Thoracic aorta (tissue), 2 donors: ENCODE measurements at places on chromosomes 5 and 9.

- H3K4me1 ChIP-seq = no peaks in the 10 kb centered on the region
- H3K4me3 ChIP-seq = no peak overlapping the region
- no peak for DNase-seq
- H3K36me3 ChIP-seq = no peaks in the 10 kb centered on the region
- no peak overlapping the region for H3K27ac ChIP-seq
Measured at GRCh38 chr5:37814699-37815098, 25.1 kb downstream of the GDNF start.

DNA sequence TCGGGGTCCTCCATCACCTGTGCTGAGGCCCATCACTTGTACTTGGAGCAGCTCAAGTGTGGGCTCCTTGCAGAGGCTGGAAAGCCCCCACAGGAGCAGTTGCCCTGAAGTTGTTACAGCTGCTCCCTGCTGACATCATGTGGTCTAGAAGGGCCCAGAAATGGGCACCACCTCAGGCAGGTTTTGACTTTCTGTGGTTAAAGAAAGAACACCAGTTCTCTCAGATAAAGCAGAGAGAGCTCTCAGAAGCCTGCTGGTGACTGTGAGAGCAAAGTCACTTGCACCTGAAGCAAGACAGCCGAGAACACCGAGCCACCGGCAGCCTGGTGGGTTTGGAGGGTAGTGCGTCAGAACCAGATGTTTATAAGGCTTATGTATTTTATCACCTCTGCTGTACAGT is 70.4 kb downstream of the MVB12B start:
- H3K36me3 ChIP-seq = no peaks in the 10 kb centered on the region
- H3K4me1 ChIP-seq = peaks cover 22% of the 10 kb centered on the region
- H3K27me3 ChIP-seq = no peaks in the 10 kb centered on the region

- no peaks in the 10 kb centered on the region for H3K4me1 ChIP-seq
- H3K36me3 ChIP-seq = no peaks in the 10 kb centered on the region
- H3K27me3 ChIP-seq = no peaks in the 10 kb centered on the region
Measured at GRCh38 chr9:26746357-26747072, 146.1 kb downstream of the CAAP1 start.

GRCh38 chr5:150113047-150113744 is 26.8 kb upstream of the CSF1R start:
- H3K36me3 ChIP-seq = peaks cover 37% of the 10 kb centered on the region
- no peak overlapping the region for H3K4me3 ChIP-seq
- H3K27ac ChIP-seq = peak overlapping the region; percentile 58
- H3K4me1 ChIP-seq = peaks cover 11% of the 10 kb centered on the region

DNA sequence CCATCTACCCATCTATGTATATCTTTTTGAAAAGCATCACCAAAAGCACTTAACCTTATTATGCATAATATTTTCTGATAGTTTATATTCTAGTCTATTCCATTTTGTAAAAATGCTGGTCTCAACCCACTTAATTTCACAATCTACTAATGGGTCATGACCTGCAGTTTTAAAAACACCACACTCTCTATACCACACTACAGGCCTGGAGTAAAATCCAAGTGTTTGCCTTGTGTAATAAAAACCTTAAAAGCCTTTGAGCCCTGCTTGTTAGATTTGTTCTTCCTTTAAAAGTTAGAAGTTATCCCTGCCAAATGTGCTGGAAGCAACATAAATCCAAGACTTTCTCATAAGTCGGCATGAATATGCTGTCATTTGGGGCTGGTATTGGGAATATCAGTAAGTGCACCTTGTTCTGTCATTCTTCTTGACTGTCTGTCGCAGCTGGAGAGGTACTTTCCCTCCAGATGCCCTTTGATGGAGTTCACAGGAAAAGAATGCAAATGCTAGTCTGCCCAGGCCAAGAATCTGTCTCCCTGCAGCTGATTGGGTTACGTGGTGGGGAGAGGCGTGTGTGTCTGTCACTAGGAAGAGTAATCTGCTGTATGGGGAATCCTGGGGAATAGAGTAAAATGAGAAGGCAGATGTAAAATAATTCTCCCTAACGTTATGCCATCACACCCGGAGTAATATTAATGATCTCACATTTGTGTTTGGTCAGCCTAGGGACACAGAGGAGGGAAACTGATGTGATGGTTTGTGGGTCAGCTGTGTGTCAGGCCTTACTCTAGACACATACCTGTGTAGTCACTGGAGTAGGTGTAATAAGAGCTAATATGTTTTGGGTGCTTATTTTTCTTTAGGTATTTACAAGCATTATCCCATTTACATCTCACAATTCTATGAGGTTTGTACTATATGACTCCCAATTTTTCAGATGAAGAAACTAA is 79.4 kb downstream of the ZNF366 start:
- H3K27ac ChIP-seq = peak overlapping the region; percentile 53
- no peaks in the 10 kb centered on the region for H3K36me3 ChIP-seq
- H3K4me1 ChIP-seq = peaks cover 46% of the 10 kb centered on the region
- DNase-seq = no peak

GRCh38 chr5:57383093-57383861 is 99.3 kb downstream of the ACTBL2 start:
- DNase-seq = peak; percentile 15
- H3K27me3 ChIP-seq = no peaks in the 10 kb centered on the region
- peaks cover 11% of the 10 kb centered on the region for H3K4me1 ChIP-seq
- H3K4me3 ChIP-seq = peak overlapping the region; percentile 44
- H3K27ac ChIP-seq = peak overlapping the region; percentile 61
- H3K36me3 ChIP-seq = no peaks in the 10 kb centered on the region

DNA sequence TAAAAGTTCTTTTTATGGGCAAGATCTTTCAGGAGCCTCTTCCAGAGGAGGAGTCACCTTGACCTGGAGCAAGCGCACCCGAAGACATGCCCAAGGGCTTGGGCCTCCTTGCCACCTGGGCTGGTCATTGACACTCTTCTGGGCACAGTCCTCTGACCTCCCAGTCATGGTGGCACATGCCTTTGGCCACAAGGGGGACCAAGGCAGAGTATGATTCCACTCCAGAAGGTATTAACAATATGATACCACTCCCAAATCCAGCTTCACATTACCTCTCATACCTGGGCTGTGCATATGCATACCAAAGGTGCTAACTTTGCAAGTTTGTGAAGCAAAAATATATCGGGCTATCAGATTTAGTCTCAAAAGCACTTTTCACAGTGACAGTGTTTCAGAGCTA is 84.6 kb downstream of the MAST4 start:
- no peak overlapping the region for H3K27ac ChIP-seq
- no peak overlapping the region for H3K4me3 ChIP-seq
- no peaks in the 10 kb centered on the region for H3K27me3 ChIP-seq
- no peaks in the 10 kb centered on the region for H3K36me3 ChIP-seq
- no peak for DNase-seq

- no peaks in the 10 kb centered on the region for H3K27me3 ChIP-seq
- DNase-seq = no peak
- no peak overlapping the region for H3K4me3 ChIP-seq
- H3K36me3 ChIP-seq = peaks cover 15% of the 10 kb centered on the region
- H3K27ac ChIP-seq = no peak overlapping the region
Measured at GRCh38 chr9:128286440-128286839, 10.4 kb downstream of the SWI5 start.

GRCh38 chr9:125421166-125421565 is 159.5 kb downstream of the GAPVD1 start:
- H3K4me1 ChIP-seq = no peaks in the 10 kb centered on the region
- DNase-seq = no peak
- H3K36me3 ChIP-seq = no peaks in the 10 kb centered on the region
- no peak overlapping the region for H3K4me3 ChIP-seq
- H3K27ac ChIP-seq = no peak overlapping the region

DNA sequence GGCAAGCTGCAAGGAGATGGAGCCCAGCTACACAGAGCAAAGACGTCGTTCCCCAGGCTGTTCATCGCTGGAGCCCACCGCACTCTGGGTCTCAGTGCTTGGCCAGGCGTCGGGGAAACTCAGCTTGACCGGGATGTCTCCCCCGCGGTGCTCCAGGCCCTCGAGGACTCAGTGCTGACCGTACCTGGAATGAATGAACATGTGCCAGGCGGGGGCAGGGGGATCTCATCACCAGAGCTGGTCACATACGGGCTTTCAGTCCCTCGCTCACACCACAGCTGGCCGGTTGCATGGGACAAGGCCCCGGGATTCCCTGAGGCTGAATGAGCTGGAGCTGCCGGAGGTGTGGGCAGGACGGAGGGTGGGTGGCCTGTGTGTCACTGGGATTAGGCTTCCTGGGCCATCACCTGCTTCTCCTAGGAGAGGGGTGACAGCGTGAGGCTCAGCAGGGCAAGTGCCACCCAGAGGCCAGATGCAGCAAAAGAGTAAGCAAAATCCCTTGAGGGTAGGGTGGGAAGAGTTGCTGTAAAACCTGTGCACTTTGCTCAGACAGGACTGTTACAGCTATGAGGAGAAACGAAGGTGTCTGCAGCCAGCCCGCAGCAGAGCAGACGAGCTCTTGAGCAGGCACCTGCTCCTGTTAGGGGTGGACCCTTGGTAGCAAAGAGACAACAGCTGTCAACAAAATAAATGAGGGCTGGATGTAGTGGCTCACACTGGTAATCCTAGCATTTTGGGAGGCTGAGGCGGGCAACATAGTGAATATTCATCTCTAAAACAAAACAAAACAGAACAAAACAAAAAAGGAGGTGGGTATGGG is 70.7 kb upstream of the RAPGEF1 start:
- no peaks in the 10 kb centered on the region for H3K4me1 ChIP-seq
- H3K36me3 ChIP-seq = no peaks in the 10 kb centered on the region
- H3K27me3 ChIP-seq = no peaks in the 10 kb centered on the region
- H3K27ac ChIP-seq = no peak overlapping the region
- H3K4me3 ChIP-seq = no peak overlapping the region

- H3K27ac ChIP-seq = no peak overlapping the region
- no peaks in the 10 kb centered on the region for H3K27me3 ChIP-seq
- no peak overlapping the region for H3K4me3 ChIP-seq
Measured at GRCh38 chr9:13865869-13866268, 448.1 kb downstream of the NFIB start.

- H3K27ac ChIP-seq = peak overlapping the region; percentile 81
- H3K27me3 ChIP-seq = no peaks in the 10 kb centered on the region
- peak; percentile 45 for DNase-seq
- H3K36me3 ChIP-seq = no peaks in the 10 kb centered on the region
- peak overlapping the region; percentile 73 for H3K4me3 ChIP-seq
Measured at GRCh38 chr9:136345281-136346156, 18.0 kb downstream of the DNLZ start.
